ENCODE measurements at places on chromosomes 16 and 17. TPM values are rescaled to one million over a fixed set of nuclear protein-coding genes. Genes with fewer than 3 reads are reported as not detected.

IRF8 gene
- not detected for total RNA-seq

HSPB9 gene
- total RNA-seq: not detected

HIGD1B gene
- total RNA-seq: not detected

HBA2 gene
- not detected for total RNA-seq

ZNF764 gene
- total RNA-seq: 5.8 TPM
